Activated naive CD8-positive, alpha-beta T cell treated with anti-CD3 and anti-CD28 coated beads, Interleukin-2, amount 50 U/mL, for 16 hours (primary cell): ENCODE measurements at places on chromosomes 13 and 19.

GRCh38 chr19:55672418-55672817, 2.6 kb upstream of the EPN1 start:
- DNase-seq = no peak

DNA sequence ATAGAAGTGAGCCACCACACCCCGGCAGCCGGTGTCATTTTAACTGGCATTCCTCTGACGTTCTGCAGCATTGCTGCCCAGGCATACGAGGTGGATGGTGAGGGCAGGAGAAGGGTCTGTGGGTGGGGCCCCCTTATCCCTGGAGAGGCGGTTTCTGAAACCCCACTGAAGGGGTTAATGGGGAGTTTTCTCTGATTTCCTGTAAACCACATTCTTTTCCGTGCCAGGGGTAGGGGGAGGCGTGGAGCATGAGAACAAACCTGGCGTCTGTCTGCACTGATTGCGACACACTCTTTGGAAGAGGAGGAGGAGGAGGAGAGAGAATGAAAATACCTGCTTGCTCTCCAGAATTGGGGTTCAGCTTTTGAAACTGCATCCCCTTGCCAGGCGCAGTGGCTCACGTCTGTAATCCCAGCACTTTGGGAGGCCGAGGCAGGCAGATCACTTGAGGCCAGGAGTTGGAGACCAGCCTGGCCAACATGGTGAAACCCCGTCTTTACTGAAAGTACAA, 2.7 kb upstream of the C3 start:
- no peak for DNase-seq

DNA sequence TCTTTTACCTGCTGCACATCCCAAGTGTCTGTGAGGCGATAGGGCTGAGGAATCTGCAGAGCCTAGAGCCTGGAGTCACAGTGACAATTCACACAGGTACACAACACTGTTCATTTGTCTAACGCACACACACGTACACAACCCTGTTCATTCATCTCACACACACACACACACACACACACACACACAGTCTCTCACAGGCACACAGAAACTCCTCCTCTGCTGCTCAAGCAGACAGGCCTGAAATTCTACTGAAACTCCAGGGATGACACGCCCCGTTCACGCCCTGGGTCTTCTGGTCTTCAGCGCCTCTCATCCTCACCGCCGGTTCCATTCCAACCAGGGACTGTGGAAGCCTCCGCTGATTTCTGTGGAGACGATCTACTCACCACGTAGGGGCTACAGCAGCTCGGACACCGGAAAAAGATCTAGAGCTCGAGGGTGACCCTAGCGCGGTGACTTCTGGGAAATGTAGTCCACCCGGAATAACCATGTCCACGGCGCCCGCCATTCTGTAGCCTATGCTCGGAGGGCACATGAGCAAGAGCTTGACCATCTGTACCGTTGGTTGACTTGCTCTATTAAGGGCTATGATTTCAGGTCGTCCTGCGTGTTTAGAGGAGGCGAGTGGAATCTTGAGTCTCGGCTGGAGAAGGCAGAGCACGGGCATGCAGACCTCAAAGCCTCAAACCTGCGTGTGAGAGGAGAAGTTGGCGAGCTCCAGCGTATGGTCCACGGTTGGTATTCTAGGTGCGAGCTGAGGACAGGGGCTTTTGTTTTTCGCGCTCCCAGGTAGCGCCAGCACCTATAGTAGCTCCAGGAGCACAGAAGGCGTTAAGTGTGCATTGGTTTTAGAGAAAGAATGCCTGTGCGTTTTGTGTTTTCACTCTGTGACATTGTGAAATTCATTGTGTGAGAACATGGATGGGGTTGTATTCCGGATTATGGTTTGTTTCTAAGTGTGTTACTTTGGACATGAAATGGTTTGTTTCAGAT, 33.4 kb downstream of the ZNF45 start:
- peak; percentile 21 for DNase-seq

DNA sequence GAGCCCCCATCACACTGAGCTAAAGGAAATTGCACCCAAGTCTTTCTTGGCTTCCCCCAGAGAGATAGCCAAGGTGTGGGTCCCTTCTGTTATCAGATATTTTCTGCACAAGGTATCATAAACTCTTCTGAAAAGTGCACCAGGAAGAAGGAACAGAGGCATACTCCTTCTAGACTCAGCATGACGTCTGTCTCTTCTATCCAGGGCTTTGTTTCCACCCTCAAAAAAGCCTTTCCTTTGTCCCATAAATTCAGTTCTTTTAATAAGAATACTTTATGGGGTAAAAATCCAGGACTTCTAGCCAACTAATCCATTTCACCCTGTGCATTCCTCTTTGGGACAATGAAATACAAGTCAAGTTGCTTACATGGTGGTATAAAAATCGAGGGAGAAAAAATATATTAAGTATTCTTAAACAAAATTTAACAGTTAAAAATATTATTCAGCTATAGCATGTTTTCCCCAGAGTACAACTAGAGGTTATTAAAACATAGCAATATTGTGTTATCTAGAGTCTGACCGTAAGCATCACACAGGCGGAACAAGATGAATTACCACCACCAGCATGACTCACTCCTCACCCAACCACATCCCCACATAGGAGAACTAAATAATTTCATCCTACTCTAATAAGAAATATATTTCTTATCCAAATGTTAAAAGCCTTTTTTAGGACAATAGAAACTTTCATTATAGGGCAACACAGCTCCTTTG, 79.9 kb upstream of the GPC6 start:
- no peak for DNase-seq

GRCh38 chr19:49558591-49558990, 21.8 kb downstream of the NOSIP start:
- no peak for DNase-seq

DNA sequence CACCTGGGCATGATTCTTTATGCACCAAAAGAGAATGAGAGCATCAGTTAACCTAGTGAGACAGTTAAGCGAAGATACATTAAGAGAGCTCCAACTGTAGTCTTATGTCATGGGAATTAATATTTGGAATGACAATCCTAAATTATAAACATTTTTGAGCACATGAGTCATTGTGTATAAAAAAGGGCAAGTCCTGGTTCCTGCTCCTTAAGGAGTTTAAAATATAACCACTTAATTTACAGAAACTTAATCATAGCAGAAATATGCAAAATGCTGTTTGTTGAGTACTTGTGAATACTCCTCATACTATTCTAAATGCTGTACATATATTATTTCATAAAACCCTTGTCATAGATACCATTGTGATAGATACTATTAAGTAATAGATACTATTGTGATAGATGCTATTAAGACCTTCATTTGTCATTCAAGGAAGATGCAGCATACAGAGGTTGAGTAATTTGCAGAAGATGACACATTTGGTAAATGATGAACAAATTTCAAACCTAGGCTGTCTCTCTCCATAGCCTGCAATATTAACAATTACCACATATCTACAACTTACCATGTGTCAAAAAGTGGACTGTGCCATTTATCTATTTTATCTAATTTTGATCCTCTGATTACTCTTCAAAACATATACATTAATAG, 301.0 kb downstream of the TBC1D4 start:
- DNase-seq = no peak

GRCh38 chr19:45444318-45445041, 20.8 kb upstream of the ERCC1 start:
- no peak for DNase-seq

DNA sequence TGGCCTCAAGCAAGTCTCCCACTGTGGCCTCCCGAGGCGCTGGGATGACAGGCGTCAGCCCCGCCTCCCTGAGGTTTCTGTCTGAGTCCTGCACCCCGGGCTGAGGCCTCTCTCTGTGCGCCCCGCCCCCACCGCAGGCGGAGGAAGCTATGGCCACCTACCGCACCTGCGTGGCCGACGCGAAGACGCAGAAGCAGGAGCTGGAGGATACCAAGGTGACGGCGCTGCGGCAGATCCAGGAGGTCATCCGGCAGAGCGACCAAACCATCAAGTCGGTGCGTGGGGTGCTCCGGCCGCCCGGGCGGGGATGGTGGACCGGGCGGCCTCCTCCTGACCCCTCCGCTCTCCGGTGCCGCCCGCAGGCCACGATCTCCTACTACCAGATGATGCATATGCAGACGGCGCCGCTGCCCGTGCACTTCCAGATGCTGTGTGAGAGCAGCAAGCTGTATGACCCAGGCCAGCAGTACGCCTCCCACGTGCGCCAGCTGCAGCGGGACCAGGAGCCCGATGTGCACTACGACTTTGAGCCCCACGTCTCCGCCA, 12.7 kb downstream of the ARHGAP45 start:
- no peak for DNase-seq

DNA sequence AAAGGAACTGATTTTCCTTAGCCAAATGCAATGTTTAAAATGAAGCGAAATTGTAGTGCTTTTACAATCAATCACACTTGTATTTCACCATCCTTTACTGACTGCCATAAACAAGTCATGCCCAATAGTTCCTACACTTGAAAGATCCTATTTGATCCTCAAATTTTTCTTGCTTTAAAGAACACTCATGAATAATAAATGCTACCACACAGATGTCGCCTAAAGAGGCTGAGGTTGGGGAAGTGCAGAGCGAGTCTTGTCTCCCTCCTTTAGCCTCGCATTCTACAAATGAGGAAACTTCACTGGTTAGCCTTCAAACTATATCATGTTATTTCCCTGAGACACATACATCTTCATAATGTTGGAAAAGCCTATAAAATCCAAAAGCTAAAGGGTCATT, 18.7 kb upstream of the AMER2 start:
- no peak for DNase-seq

- no peak for DNase-seq
These were observed 27.7 kb downstream of the TUBA3C start for GRCh38 chr13:19153782-19154450.

DNA sequence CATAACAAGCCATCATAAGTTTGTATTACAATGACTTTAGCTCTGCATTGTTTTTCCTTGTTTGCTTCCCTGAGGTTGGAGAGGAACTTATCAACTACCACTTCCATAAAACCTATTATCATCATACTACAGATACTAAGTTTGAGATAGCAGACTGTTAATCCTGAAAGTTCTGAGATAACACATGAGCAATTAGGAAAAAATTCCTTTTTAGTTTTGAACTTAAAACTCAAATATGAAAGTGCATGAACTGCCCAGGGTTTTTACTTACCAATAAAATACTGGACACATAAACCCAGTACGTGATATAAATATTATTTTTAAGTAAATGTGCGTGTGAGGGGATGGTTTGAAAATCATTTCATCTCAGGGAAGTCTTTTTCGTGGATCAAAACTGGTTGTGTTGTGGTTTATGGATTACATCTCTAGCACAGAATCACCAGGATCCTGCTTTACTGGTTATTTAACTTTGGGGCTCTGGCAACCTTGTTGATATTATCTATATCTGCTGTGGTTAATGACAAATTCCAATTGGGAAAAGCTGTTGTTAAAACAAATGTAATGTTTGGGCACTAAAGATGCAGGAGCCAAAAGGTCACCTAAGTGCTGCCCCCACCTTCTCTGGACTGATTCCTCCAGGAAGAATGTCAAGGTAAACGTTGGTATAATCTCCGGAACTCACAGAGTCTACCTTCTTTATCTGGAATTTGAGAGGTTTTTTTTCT, 12.4 kb downstream of the CDX2 start:
- DNase-seq = no peak

DNA sequence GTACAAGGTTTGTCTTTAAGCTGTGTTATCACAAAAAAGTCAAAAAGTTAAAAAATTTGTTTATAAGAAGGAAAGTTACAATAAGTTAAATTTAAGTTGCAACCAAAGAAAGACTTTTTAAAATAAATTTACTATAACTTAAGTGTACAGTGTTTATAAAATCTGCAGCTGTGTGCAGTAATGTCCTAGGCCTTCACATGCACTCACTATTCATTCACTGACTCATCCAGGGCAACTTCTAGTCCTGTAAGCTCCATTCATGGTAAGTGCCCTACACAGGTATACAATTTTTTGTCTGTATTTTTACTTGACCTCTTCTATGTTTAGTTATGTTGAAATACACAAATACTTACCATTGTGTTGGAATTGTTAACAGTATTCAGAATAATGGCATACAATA, 667.9 kb upstream of the SLITRK5 start:
- DNase-seq = no peak

DNA sequence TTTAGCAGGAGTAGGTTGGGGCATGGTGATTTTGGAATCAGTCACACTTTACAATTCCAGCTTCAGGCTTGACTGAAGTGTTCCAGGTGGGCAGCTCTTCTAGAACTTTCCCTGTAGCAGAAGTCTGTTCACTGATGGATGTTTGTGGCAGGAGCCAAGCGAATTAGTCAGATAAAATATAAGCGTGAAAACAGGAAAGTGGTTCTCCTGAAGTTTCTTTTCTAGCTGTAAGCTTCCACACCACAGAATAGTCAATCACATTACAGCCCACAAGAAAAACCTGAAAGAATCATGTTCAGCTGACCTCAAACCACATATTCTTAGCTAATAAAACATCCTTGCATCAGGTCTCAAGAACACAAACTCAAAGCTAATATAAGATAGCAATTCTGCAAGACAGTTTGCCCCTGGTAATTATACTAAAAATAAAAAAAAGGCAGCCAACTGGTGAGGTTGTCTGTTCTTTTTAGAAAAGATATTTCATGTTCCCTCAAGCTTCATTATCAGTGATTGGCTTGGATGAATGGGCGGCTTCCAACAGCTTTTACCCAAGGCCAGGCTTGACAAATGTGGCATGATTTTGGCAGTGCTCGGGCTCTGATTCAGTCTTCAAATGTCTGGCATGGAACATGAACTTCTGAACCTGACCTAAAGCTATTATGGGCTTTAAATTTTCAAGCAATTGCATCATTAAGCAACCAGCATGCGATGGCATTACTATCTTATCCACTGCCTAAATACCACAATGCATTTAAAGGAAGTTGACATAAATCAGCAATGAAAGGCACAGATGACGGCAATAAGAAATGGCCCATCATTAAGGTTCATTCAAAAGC, 136.8 kb downstream of the DCLK1 start:
- DNase-seq = no peak

- no peak for DNase-seq
These were observed 498 bp upstream of the RBM26 start for GRCh38 chr13:79406597-79406908.

GRCh38 chr19:17394891-17395415, 957 bp upstream of the CCDC194 start:
- no peak for DNase-seq

DNA sequence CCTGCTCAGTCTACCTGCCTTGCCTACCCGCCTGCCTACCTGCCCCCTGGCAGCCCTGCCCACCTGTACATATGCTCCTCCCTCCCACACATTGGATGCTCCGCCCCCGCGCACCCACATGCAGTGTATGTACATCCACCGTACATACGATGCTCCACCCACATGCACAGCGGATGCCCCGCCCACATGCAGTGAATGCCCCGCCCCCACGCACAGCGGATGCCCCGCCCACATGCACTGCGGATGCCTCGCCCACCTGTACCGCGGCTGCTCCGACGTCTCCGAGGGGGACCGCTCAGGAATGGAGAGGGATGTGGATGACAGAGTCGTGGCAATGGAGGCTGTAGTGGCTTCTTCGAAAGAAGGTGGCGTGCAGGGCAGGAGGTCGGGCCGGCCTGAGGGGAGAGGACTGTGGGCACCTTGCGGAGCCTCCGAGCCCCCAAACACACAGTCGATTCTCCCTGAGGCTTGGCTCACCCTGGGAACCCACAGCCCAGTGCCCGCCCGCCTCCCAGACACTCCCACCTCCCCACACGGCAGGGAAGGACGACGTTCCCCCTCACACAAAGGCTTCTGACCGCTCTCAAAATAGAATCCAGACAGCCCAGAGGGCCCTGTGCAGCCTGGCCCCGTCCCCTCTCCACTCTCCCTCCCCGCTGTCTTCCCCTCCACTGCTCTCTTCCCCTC, 16.5 kb upstream of the CACTIN start:
- DNase-seq = no peak

- no peak for DNase-seq
These were observed 114.4 kb downstream of the ZDHHC20 start for GRCh38 chr13:21344662-21345176.

- no peak for DNase-seq
These were observed 4.1 kb downstream of the ISYNA1 start for GRCh38 chr19:18433735-18434398.
